MV-4-11 (cell line): ENCODE measurements at places on chromosomes 7 and 10.
A peak's percentile ranks its signal among the peaks of the same experiment; 100 is the strongest.

DNA sequence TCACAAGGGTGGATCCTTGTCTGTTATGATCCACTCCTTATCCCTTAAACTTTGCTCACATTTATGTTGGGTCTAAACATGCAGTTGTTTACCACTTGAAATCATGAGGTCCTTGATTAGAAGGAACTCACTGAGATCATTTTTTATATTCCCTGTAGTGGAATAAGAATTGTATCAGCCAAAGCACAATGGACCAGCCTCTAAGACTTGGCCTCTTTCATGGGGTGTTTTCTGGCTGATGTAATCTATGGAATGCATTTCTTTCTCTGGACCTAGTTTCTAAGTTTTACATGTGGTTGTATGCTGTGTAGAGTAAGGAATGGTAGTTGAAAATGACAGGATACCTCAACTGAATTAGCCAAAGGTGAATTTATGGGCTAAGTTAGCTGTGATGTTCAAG is 376.6 kb downstream of the SORCS3 start:
- no peak for DNase-seq

- DNase-seq, result peak; percentile 57
Observed at GRCh38 chr7:66301737-66302136, 96.6 kb downstream of the TPST1 start.

GRCh38 chr10:36634916-36635315 is 490.5 kb upstream of the ANKRD30A start:
- no peak for DNase-seq

DNA sequence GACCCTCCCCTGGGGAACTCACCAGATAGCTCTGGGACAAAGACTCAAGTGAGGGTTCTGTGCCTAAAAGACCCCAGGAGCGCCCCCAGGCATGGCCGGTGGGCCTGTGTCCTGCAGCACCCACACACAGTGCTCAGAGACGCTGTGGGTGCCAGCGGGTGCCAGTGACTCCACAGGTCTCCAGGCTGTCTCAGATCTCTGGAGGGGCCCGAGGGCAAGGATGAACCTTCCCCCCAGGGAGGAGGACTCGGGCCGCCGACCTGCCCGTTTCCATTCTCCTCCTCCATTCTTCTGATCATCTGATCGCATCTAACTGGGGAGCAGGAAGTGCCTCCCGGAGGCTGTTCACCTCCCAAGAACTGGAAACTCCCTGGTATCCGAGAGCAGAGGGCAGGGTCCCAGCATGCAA is 980 bp downstream of the ADAM8 start:
- DNase-seq, result peak; percentile 6

- no peak for DNase-seq
Observed at GRCh38 chr7:901041-901387, 24.7 kb downstream of the GET4 start.

DNA sequence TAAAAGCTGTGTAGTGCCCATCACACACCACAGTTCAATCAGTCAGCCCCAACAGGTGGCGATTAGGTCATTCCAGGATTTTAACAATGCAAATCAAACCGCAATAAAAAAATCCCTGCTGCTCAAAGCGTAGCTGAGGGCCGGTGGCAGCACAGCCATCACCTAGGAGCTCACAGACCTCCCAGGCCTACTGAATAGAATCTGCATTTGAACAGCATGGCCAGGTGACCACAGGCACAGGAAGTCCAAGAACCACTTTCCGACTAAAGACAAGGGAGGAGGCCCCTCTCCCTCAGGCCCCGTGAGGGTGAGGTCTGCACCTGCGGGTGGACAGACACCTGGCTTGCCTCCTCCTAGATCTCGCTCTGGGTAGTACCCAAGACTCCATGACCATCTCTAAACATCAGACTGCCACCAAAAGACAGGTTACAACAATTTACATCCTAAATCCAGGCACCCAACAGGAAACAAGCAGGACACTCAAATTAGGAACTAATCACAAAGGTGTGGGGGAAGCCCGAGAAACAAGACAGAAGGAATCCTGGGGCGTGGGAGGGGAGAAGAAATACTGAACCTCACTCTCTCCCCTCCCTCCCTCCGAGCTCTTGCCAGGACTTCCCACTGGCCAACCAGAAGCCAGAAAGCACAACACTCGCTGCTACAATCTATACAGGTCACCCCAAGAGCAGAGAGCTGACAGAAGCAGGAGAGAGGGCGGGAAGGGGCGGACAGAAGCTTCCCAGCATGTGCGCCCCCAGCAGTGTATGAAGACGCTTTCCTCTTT is 19.2 kb downstream of the GNA12 start:
- no peak for DNase-seq

DNA sequence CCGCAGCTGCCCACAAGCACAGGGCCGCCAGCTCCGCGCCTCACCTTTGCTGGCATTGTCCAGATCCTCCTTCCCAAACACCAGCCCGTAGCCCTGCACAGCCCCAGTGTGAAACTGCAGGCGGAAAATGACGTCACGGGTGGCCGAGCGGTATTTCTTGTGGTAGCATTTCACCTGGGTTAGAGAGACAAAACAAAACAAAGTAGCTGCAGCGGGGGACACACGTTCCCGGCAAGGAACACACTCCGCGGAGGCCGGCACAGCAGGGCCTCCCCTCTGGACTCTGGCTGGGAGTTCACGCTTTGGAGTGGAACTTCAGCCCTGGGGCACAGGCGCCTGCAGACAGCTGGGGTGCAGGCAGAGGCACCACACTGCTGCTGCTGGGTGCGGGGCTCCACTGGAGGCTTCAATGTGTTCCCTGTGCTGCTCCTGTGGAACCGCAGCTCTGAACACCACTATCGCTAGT is 181.1 kb downstream of the TNS3 start:
- no peak for DNase-seq

DNA sequence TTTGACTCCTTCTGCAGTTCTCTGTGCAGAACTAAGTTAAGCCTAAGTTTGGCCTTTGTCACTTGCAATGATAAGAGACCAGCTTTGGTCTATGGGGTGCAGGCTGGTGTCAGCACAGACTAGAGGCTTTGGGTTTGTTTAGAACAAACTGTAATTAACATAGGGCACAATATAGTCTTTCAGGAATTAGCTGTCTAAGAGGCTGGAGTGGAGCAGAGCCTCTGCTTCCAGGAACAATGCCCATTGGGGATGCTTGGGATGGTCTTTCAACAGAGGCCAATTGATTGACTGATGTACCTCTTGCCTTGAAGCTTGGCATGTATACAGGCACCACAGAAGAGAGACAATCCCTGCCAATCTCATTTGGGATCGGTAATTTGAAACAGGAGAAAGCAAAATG is 4.7 kb downstream of the SUFU start:
- DNase-seq, result no peak

DNA sequence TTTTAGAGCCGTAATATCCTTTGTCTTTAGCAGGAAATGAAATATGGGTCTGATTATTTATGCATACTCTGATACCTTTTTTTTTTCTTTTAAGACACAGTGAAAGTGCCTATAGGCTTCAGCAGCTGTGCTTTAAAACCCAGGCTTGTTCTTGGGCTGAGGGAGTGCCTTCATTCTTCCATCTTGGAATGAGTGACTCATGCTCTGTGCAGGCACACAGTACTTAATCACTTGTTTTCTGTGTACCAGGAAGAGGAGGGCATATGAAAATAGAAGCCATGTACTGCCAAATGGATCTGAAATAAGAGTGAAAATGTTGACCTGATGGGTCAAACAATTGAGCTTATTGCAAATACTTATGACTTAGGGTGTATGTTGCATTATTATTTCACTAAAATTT is 12.0 kb downstream of the INPP5F start:
- DNase-seq, result peak; percentile 45

DNA sequence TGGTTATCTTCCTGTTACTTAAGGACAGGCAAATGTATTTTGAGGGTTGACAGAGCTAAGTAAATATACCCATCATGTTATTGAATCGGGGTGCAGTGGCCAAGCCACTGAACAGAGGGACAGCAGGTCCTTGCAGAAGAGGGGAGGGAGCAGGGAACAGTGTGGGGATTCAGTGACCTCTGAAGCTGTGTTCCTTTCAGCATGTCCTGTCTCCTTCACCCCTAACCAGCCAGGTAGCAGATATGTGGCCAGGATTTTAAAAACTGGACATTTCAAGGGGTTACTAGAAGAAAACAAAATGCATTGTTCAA is 12.7 kb downstream of the ANK3 start:
- DNase-seq, result no peak

GRCh38 chr10:29751684-29752083 is 116.9 kb upstream of the SVIL start:
- no peak for DNase-seq

DNA sequence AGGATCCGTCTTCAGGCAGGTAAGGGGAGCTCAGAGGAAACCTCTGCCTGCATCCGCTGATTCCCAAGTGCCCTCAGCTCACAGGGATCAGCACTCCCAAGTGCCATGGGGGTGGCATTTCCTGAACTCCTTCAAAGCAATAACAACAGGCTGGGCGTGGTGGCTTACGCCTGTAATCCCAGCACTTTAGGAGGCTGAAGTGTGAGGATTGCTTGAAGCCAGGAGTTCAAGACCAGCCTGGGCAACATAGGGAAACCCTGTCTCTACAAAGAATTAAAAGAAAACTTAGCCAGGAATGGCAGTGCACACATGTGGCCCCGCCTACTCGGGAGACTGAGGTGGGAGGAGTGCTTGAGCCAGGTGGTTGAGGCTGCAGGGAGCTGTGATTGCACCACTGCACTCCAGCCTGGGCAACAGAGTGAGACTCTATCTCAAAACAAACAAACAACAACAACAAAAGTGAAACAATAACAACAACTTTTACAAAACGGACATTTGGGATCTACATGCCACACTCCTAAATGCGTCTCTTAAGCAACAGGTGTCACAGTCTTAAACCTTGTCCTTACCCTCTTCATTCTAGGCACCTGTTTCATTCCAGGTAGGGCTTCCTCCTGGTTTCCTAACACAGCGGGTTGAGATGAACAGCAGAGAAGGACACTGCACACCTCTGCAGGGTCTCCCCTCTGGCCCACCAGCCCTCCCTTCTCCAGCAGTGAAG is 73.8 kb downstream of the PAXIP1 start:
- no peak for DNase-seq

- DNase-seq, result no peak
Observed at GRCh38 chr7:46784732-46785131, 797.2 kb downstream of the TNS3 start.

DNA sequence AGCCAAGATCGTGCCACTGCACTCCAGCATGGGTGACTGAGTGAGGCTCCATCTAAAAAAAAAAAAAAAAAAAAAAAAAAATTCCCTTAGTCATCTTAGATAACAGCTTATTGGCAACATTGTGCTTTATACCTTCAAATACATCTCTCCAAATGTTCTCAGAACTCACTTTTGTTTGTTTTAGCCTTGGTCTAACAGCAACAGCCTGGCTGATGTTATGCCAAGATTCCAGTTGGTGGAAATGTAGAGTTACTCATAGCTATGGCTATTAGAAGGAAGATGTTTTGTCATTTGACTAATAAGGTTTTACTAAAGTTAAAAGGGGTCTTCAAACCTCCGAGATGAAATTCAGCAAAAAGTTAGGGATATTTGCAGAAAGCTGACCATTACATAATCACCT is 481.4 kb downstream of the NEBL start:
- no peak for DNase-seq

- DNase-seq, result no peak
Observed at GRCh38 chr7:95539426-95539825, 53.7 kb downstream of the ASB4 start.

DNA sequence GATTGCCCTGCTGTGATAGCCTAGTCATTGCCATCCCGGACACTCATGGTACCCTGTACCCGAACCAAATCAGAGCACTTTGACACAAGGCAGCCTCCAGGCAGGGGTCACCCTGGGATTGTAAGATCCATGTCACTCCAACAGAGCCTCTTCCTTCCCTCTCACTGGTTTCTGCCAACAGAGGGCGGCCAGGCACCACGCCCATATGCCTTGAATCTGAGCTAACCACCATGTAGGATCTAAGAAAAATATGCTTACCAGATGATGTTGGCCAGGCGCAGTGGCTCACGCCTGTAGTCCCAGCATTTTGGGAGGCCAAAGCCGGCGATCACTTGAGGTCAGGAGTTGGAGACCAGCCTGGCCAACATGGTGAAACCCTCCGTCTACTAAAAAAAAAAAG is 389.2 kb upstream of the KLF6 start:
- DNase-seq, result peak; percentile 6

DNA sequence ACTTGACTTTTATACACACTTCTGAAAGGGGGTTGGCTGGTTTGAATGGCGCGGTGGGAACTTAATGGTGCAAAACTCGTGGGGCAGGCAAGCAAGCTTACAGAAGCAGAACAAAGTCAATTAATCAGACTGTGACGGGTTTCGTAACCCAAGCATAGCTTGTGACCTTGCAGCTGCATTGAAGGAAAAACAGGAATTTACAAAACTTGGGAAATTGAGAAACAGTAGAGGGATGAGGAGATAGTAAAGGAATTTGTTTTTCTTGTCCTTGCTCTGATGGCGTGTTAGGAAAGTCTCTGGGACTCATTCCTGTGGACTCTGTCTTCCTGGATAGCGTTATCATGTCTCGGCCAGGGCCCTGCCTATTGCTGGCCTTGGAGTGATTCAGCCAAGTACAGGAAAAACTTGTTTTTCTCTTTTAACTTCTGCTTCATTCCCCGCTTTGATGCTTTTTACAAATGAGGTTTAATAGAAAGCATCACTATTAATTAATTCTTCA is 220.0 kb upstream of the KCND2 start:
- peak; percentile 87 for DNase-seq

DNA sequence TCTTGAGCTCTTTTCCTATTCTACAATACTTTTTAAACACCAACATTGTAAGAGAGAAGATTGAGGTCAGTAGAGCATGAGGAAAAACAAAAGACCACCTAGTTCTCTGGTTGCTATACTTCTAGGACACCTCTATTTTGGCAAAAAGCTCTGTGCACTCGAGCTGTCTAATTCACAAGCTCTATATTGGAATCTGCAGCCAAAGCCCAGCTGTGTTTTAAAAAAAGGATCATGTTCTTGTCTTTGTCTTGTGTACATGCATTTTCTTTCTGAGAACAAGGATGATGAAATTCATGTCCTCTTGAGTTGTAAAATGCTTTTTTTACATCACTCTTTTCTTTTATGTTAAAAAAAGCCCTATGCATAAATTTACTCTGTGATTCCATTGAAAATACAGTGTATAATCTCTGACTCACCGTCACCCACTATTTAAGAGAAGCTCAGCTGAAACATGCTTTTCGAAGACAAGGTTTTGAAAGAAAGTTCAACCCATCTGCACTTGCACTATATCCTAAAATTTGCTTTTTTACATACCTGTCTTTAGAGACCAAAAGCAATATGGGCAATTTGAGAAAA is 215.5 kb upstream of the VSTM2A start:
- DNase-seq, result no peak

GRCh38 chr10:43437141-43437870 is 395 bp downstream of the ZNF487 start:
- no peak for DNase-seq

DNA sequence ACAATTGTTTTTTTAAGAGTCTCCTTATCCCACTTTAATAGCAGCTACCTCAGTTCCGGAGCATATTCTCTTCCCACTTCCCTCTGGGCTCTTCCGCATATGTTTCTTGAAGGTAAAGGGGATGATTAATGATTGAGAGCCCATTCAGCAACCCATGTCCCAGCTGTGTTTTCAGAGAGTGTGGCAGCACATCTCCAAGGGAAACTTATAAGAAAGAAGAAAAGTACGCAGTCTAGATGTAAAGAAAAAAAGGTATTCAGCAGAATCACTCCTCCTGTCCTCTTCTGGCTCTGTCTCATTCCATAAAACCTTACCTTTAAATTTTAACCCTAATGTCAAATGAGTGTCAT is 9.7 kb upstream of the ANKRD7 start:
- no peak for DNase-seq
